A375 (cell line): ENCODE measurements at places on chromosomes 4 and X. TPM values are rescaled to one million over a fixed set of nuclear protein-coding genes. Genes with fewer than 3 reads are reported as not detected.

Gene SCML1
- 7.7 and 8.6 TPM in 2 replicates for total RNA-seq

Gene TEX13D
- total RNA-seq: 0.11 and 0.26 TPM in 2 replicates

Gene EXOC1L
- total RNA-seq: not detected in 2 replicates

Gene OTUD6A
- not detected in 2 replicates for total RNA-seq

Gene OFD1
- 16.6 and 19.8 TPM in 2 replicates for total RNA-seq

Gene STAP1
- not detected in 2 replicates for total RNA-seq

Gene TCP11X1
- not detected in 2 replicates for total RNA-seq

Gene CENPVL2
- not detected in 2 replicates for total RNA-seq

Gene REST
- total RNA-seq: 23.2 and 33.0 TPM in 2 replicates

Gene SOD3
- 20.3 and 22.3 TPM in 2 replicates for total RNA-seq

Gene TLR3
- 2.0 and 2.9 TPM in 2 replicates for total RNA-seq

Gene GLA
- 21.7 and 22.9 TPM in 2 replicates for total RNA-seq

Gene ZNF711
- 0.60 and 0.90 TPM in 2 replicates for total RNA-seq

Gene USP17L26
- total RNA-seq: not detected in 2 replicates

Gene NLRP2B
- total RNA-seq: not detected in 2 replicates

Gene PLS3
- 17.6 and 22.1 TPM in 2 replicates for total RNA-seq

Gene CXCL6
- total RNA-seq: not detected in 2 replicates

Gene ESX1
- not detected in 2 replicates for total RNA-seq

Gene SSX3
- total RNA-seq: not detected in 2 replicates

Gene TSPYL2
- 19.0 and 19.7 TPM in 2 replicates for total RNA-seq

Gene HGFAC
- 0.16 TPM in 1 of 2 replicates, not detected in the other for total RNA-seq

Gene SLC7A11
- 34.1 and 36.5 TPM in 2 replicates for total RNA-seq

Gene TLR10
- 0.05 TPM in 1 of 2 replicates, not detected in the other for total RNA-seq

Gene HMGB2
- total RNA-seq: 278 and 297 TPM in 2 replicates

Gene MAN2B2
- total RNA-seq: 5.8 and 9.0 TPM in 2 replicates

Gene TMEM154
- total RNA-seq: 3.1 and 4.2 TPM in 2 replicates
